GM23338 (cell line): ENCODE measurements at places on chromosomes 5 and 9. TPM values are rescaled to one million over a fixed set of nuclear protein-coding genes. Genes with fewer than 3 reads are reported as not detected.
A peak's percentile ranks its signal among the peaks of the same experiment; 100 is the strongest.

DNA sequence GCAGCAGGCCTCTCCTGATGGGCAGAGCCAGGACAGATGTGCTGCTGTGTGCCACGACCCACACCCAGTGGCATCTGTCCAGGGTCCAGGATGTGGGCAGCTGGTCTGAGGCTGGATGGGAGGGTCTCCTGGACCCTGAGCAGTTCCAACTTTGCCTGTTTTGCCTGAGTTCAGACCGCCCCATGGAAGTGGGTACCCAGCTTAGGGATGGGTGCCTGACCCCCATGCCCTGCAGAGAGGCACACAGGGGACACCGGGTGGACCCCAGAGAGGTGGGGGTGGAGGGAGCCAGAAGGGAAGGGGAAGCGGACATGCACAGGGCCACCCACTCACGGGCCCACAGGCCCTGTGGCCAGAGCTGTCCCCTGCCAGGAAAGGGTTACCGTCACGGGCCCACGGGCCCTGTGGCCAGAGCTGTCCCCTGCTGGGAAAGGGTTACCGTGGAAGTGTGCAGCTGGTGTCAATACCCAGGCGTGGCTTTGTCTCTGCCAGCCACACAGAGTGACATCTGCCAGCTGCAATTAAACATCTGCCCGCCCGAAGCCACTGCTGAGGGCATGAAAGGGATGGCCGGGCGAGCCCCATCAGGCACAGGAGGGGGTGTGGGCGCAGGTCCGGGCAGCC lies 50.0 kb downstream of the NACC2 start:
- no peak for DNase-seq

DNA sequence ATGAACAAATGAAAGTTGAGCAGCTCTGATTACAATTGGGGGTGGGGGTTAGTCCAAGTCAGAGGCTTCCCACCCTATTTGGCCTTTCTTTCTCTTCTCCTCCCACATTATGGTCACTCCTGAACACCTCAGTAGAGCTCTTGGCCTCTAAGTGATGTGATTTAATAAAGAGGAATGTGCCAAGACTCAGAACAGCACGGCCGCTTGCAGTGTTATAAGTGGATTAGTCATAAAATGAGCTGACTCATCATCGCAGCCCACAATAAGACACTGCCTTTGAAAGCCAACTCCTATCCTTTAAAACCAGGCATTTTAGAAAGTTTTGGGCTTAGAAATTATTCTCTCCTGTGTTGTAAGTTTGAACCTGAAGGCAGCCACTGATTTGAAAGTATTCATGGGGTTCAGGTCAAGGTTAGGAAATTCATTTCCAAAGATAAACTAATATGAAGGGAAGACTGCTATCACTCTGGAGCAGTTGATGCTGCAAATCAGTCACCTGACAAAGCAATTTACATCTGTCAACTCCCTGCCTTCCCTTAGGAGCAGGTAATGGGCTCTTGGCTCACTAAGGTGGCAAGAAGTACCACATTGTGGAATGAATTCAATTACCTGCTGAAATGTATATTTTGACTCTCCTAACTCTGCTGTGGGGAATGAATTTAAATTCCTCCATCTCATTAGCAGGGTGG lies 283.6 kb upstream of the NMUR2 start:
- DNase-seq, result no peak

GRCh38 chr9:96420468-96421219 lies 2.5 kb upstream of the ZNF367 start:
- peak; percentile 89 for DNase-seq

GRCh38 chr5:22238047-22238446 lies 615.1 kb downstream of the CDH12 start:
- no peak for DNase-seq

GRCh38 chr5:169599451-169599850 lies 15.9 kb downstream of the SPDL1 start:
- DNase-seq, result no peak

ANGPTL2 gene
- total RNA-seq, result 5.2 and 7.1 TPM in 2 replicates

NAIP gene
- total RNA-seq, result 4.4 and 7.4 TPM in 2 replicates
